ENCODE measurements at places on chromosomes 16 and 17.

GRCh38 chr17:21303441-21304065 lies 19.0 kb downstream of the MAP2K3 start:
- no peak for DNase-seq

DNA sequence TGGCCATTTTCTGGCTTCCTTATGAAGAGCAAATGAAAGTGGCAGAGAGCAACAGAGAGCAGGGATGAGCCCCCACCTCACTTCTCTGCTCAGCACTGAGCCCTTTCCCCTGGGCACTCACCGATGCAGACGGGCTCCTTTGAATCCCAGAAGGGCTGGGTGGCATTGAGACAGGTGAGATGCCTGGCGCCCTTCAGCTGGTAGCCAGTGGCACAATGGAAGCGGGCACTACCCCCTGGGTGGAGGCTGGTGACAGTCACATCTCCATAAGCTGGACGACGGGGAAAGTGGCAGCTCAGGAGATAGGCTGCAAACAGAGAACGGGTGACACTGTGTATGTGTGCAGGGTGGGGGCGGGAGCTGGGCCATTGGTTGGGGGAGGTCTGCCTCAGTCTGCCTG lies 12.5 kb upstream of the PHF12 start:
- no peak for DNase-seq

GRCh38 chr17:41957031-41957868 lies 9.3 kb upstream of the CNP start:
- no peak for DNase-seq

GRCh38 chr16:85850344-85850880 lies 48.5 kb upstream of the IRF8 start:
- DNase-seq = no peak
